Activated T-helper 1 cell treated with anti-CD3 and anti-CD28 coated beads, Interleukin-2, amount 50 U/mL, for 16 hours (primary cell): ENCODE measurements at places on chromosomes 7 and 10.

DNA sequence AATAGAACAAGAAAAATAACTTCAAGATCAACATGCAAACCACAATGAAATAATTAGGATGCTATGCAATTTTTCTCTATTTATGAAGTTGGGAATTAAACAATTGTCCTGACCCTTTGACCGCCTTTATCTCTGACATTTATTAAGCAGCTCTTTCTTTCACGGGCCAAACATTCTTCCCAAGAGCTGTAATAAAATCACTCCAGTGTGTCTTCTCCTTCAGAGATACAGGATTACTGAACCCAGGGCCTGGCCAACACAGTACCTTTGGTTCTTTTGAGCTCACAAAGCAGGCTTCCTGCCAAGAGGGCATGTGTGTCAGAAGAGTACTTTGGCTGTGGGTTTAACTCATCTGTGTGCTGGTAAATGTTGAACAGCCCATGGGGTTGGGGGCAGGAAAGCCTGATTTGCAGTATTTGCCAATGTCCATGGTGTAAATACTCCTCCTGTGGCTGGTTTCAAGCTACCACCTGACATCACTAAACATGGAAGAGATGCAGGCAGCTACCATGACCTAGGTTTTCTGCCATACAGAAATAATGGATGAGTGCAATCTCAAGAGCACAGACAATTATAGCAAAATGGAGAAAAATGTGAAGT is 121.7 kb downstream of the FANK1 start:
- DNase-seq = no peak

DNA sequence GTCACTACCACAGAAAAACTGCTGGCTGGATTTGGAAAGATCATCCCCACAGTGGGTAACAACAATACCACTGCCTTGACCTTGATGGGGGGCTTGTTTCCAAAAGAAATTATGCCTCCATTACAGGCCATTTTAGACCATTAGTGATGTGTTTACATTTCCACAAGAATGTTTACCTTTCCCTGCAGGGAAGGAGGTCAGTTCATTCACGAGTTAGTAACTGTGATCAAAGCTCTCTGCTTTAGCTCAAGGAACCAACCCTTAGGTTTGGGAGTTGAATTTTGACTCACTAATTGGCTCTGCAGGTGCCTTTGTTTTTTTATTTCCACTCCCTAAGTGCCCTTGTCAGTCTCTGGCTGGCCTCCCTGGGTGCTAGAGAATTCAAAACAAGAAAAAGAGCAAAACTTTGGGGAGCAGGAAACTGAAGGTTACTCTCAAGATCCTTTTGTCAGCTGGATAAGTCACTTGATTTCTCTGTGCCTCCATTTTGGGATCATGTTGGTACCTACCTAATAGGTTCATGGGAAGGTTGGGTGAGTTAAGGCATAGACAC is 41.1 kb upstream of the NUPR2 start:
- DNase-seq = no peak

GRCh38 chr7:18756378-18757050 is 261.0 kb downstream of the HDAC9 start:
- no peak for DNase-seq

DNA sequence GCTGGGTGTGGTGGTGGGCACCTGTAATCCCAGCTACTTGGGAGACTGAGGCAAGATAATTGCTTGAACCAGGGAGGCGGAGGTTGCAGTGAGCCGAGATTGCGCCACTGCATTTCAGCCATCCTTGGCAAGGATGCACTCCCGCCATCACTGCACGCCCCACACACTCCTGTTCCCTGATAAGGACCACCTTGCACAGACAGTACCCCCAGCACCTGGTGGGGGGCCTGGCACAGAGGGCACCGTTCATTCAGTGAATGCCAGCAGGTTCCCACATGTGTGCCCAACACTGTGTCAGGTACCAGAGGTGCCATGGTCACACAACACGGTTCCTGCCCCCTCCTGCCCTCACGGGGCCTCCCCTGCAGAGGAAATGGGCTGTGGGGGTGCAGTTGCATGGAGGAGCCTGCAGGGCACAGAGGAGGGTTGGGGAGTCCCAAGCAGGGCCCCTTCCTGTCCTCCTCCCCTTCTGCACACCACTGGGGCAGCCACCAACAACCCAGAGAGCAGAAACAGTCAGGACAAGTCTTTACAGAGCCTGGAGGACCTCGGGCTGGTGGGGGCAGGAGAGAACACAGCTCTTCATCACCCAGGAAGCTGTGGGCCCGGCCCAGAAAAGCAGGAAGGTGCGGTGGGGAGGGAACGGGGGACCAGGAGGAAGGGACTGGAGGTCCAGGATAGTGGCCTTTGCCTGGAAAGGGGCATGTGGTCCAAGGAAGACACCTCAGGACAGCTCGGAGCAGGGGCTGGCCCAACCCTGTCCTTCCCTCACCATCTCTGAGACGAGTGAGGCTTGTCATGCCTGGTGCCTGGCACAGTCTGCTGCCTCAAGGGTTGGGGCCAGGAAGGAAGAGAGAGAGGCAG is 7.1 kb downstream of the CRYGN start:
- no peak for DNase-seq

DNA sequence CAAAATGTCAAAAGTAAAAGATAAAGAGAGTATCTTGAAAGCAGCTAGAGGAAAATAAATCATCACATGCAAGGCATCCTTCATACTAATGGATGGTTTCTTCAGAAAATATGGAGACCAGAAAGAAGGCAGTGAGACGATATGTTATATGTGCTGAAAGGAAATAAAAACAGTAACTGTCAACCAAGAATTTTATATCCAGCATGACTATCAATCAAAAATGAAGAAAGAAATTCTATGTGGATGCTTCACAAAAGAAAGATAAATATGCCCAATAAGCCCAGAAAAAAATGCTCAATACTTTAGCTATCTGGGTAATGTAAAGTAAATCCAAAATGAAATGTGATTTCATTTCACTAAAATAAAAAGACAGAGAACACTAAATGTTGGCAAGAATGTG is 142.1 kb downstream of the DGKI start:
- DNase-seq = no peak

GRCh38 chr10:31343009-31343408 is 24.0 kb downstream of the ZEB1 start:
- no peak for DNase-seq

- no peak for DNase-seq
Measured at GRCh38 chr7:20064181-20064970, 152.8 kb downstream of the MACC1 start.

GRCh38 chr7:149753375-149754233 is 19.8 kb downstream of the ZNF467 start:
- no peak for DNase-seq
